ENCODE measurements at places on chromosomes 5 and 9. TPM values are rescaled to one million over a fixed set of nuclear protein-coding genes. Genes with fewer than 3 reads are reported as not detected.

The HK3 gene
- total RNA-seq, result 7.2 TPM

The NDUFAF2 gene
- total RNA-seq, result 41.2 TPM

The CDX1 gene
- total RNA-seq, result not detected

GRCh38 chr9:90526386-90526785 lies 116.2 kb downstream of the DIRAS2 start:
- DNase-seq, result no peak

DNA sequence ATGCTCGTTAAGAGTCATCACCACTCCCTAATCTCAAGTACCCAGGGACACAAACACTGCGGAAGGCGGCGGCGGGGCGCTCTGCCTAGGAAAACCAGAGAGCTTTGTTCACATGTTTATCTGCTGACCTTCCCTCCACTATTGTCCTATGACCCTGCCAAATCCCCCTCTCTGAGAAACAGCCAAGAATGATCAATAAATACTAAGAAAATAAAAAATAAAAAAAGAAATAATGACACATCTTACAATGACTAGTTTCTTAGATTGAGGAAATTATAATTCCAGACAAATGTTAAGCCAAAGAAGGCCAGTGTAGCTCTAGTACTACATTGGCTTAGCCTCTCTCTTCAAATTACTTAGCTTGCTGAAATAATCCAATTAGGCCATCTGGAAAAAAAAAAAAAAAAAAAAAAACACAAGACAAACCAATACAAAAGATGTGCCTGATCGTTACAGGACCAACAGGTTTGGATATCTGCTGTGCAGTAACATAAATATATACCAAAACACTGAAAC lies 58.0 kb downstream of the ANXA2R start:
- DNase-seq, result no peak

DNA sequence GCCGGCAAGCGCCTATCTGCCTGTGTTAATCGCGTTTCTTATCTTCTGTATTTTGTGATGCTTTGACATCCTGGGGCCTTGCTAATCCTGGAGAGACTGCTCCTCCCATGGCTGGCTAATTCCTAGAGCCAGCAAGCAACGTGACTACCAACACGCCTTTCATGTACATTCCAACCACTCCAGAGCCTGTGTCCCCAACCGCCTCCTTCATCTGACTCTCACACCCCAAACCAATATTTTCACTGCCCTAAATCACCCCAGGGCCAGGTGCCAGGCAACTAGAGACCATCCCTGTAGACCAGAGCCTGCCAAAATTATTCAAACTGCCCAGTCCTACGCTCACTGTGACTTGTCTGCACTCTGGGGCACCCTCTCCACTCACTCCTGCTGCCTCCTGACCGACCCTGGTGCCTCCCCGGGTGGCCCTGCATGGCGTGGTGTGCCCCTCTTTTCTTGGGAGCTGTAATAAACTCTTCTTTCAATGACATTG lies 50.5 kb upstream of the COL5A1 start:
- DNase-seq, result no peak

DNA sequence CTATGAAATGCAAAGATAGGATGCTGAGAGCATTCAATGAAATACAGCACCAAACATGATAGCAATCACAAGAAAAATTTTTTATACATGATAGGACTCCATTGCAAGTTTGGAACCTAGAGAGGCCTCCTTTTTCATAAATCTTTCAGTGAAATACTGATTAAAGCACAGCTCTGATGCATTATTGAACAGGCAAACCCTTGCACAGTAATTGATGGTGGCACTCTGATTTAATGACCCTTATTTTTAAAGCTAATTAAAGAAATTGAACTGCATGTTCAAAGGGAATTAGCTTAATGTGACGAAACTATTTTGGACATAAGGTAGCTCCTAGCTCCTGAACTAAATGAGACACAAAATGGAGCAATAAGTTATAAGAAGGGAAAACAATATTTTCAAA lies 44.6 kb downstream of the MPDZ start:
- DNase-seq, result no peak

DNA sequence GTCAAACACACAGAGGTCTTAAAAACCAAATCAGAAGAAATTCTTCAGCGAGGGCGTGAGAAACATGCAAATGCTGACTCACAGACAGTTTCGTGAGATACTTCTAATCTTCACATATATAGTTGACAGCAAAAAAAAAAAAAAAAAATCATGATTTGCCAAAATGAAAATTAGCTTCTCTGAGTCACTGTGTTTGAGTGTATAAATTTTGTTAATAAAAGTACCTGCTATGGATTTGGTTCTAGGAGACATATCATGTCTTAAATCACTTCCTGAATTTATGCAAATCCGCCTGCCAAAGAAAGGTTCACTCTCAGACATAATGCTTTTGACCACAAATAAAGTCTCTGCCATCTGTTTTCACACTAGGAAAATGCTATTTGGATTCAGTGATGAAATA lies 114.3 kb downstream of the SLC1A3 start:
- no peak for DNase-seq

- DNase-seq, result no peak
These were observed 216.8 kb upstream of the RGMB start for GRCh38 chr5:98556712-98557111.

- DNase-seq, result no peak
These were observed 52.1 kb downstream of the AQP7 start for GRCh38 chr9:33350310-33350709.

DNA sequence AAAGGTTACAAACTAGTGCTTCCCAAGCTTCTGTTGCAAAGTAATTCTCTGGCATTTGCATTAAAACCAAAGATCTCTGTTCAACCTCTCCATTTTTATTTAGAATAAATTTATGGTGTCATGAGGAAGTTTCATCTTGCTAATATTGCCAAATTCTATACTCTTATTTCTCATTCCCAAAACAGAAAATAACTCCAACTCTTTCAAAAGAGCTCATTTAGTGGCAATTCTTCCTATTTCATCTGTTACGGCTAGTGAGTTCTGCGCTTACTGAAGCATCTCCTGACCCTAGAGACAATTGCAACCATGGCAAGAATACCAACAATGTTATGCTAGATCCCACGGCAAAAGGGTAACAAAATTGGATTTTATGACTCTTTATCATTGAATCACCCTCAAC lies 97.0 kb downstream of the HINT1 start:
- DNase-seq, result no peak

DNA sequence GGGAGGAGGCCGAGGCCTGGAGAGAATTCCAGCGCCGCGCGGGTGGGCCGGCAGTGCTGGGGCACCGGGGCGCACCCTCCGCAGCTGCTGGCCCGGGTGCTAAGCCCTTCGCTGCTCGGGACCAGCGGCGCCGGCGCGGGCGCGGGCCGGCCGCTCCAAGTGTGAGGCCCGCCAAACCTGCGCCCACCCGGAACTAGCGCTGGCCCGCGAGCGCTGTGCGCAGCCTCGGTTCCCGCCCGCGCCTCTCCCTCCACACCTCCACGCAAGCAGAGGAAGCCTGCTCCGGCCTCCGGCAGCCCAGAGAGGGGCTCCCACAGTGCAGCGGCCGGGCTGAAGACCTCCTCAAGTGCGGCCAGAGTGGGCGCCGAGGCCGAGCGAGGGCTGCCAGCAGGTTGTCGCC lies 7.7 kb upstream of the SRFBP1 start:
- no peak for DNase-seq

DNA sequence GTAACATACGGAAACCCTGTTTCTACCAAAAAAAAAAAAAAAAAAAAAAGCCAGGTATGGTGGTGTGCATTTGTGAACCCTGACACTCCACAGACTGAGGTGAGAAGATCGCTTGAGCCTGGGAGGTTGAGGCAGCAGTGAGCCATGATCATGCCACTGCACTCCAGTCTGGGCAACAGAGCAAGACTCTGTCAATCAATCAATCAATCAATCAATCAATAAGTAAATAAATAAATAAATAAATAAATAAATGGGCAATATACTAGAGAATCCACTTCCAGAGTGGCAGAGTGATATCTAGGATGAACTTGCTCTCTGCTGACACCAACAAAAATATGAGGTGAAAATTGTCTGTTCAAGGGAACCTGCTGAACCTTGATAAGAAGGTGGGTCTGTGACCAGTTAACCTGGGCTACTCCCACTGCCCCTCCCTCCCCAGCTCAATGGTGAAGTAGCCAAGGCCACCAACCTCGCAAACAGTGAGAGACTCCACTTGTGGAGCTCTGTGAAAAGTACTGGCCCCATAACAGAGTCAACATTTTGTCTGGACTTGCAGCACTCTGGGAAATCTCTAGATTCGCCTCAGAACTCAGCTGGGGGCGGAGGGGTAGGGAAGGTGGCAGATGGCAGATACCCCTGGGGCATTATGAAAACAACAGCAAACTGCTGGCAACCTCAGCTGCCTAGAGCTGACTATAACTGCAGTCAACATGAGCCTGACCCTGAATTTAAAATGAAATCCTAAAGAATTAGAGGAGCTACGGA lies 163.7 kb downstream of the ROR2 start:
- DNase-seq, result no peak

- no peak for DNase-seq
These were observed 205.3 kb downstream of the RFK start for GRCh38 chr9:76188905-76189304.

DNA sequence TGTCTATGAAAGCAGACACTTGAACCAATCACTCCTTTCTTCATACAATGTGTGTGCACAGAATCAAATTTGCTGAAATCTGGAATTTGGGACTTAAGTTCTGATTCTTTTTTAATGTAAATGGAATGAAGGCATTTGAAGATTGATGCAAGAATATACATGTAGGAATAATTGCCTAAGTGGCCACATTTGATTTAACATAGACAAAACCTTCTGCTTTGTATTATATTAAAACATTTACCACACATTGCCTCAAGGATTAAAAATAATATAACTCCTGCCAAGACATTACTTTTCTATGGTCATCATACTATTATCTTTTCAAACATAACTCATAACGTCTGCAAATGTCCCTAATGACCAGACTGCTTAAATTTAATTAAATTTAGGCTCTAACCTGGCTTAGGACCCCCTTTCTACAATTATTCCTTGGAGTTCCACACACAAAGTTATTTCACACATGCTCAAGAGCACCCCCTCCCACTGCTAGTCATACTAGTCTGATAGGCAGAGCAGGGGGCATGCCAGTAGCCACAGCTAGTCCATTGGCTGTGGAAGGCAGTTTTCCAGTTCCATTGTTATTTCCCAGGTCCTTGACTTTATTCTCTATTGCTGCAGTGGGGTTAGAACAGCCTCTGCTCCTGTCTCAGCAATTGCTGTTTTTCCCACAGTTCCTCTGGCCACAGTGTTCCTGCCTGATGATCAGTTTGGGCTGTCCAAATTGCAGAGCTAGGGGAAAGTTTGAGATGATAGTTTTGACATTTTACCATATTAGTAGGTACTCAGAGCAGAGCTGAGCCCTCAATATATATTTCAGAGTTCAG lies 360.6 kb upstream of the GRAMD2B start:
- no peak for DNase-seq

DNA sequence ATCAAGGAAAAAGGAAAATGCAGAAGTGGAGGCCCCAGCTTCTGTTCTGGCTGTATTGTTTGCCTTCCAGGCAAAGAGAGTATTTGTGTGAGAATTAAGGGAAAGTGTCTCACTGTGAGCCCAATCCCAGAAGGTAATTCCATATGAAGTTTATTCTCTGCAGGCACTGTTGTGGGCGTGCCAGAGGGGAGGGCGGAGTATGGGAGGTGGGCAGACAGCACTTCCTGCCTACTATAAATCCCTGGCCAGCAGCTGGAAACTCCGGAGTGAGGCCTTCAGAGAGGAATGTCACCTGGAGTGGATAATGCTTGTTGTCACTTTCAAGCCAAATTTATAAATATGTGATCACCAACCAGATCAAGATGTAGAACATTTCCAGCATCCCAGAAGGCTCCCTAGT lies 209.5 kb downstream of the ARHGAP26 start:
- DNase-seq, result no peak

DNA sequence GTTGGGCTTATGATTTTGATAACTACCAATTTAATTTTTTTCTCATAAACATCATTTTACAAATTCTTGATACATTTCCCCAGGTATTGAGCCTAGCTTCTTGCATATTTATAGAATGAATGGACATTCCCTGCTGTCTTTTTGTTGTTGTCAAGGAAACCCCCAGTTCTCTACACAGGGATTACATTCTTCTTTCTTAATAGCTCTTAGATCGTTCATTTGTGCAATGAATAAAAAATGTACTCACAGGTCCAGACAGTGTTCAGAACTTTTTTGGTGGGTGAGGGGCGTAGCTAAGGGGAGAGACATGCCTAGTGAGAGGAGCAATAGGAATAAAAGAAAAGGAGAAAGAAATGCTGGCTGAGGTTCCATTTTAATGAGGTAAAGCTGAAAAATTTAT lies 58.6 kb downstream of the VCAN start:
- no peak for DNase-seq

DNA sequence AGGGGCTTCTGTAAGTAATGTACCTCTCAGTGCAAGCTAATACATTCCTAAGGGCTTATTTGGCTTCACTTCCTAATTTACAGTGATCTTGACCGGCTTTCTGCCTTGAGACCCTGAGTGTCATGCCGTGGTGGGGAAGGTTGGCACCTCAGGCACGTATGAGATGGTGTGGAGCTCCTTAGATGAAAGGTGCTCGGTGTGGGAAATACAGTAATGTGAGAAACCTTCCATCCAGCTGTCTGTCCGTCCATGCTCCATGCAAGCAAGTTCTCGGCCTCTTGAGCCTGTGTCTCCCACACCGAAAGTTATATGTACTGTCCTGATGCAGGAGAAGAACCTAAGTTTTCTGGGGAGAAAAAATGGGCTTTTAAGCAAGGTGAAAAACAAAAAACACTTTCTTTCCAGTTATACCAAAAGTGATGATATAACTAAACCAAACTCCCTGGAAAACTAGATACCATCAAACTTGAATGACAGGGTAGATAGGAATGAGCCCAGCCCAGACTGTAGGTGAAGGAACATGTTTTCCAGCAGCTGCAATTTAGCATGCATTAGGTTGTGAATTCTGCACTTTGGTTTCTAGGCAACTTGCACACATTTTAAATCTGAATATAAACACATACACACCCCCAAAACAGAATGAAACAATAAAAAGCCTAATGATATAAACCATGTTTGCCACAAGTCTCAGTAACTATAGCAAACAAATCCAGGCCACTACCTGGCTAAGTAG lies 279.6 kb downstream of the FANCC start:
- DNase-seq, result no peak

Measured in Right ventricle myocardium superior (tissue), 1 donor.